ENCODE measurements at places on chromosomes 12 and 14.

DNA sequence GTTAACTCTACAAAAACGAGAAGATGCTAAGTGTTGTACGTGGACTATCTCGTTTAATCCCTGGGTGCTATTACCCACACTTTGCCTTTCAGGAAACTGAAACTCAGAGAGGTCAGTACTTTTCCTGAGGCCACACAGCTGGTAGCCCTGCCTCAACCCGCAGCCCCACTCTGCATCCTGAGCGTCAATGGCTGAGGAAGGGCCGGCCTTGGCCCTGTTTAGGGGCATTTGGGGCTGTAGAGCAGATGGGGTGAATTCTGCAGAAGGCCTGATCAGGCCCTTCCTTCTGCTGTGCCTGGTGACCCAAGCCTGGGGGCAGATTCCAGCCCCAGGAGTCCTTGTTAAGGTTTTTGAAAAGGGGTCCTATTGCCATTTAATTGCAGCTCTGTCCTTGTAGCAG, 3.7 kb upstream of the CCDC197 start:
- DNase-seq = no peak

- no peak for DNase-seq
Observed at GRCh38 chr14:31819281-31819680, 257.8 kb upstream of the ARHGAP5 start.

GRCh38 chr12:70648831-70649230, 11.6 kb upstream of the PTPRB start:
- DNase-seq = peak; percentile 87

DNA sequence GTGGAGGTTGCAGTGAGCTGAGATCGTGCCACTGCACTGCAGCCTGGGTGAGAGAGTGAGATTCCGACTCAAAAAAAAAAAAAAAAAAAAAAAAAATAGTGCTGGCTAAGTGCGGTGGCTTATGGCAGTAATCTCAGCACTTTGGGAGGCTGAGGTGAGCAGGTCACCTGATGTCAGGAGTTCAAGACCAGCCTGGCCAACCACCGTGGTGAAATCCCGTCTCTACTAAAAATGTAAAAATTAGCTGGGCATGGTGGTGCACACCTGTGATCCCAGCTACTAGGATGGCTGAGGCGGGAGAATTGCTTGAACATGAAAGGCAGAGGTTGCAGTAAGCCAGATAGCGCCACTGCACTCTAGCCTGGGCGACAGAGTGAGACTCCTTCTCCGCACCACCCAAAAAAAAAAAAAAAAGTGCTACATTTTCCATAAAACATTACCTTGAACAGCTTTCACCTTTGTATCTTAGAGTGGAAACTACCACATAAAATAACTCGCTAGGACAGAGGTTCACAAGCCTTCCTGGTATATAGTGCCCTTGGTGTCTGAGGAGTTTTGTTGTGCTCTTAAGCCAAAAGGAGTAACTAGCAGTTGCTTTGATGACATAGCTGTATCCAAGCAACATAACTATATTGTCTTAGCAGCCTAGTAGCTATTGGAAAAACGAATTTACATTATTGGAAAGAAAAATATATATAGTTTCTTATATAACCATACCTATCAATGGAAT, 11.1 kb downstream of the PTGES3 start:
- DNase-seq = no peak

DNA sequence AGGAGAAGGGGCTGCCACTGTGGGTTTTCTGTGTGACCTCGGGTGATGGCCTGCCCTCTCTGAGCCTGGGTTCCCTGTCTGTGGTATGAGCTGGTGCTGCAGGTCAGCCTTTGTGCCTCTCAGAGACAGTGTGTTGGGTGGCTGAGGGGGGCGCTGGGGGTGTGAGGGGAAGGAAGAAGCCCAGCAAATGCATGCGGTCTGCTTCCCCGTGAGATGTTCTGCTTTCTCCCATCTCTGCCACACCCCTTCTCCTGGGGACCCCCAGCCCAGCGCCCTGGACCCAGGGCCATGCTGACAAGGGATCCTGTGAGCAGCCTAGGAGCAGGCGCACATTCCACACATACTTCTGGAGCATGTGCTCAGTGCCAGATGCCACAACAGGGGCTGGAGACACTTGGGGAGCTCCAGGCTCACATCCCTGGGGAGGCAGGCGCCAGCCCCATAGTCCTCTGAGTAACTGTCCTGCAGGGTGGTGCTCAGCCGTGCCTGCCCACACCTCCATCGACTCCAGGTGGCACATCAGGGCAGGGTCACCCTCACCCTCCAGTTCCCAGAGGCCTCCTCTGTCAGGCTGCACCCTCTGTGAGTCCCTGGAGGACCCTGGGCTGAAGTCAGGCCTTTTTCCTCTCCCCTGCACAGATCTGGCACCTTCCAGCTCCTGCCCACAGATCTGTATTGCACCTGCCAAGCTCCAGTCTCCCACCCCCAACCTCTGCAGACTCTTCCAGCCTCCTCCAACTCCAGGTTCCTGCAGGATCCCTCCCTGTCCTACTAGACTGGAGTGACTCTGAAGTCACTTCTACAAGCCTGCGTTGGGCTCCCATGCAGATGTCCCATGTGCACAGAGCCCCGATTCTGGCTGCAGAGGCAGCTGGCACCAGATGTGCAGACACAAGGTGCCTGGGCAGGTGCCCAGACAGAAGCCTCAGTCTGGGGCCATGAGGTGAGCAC, 205.6 kb downstream of the KIF26A start:
- DNase-seq = no peak

DNA sequence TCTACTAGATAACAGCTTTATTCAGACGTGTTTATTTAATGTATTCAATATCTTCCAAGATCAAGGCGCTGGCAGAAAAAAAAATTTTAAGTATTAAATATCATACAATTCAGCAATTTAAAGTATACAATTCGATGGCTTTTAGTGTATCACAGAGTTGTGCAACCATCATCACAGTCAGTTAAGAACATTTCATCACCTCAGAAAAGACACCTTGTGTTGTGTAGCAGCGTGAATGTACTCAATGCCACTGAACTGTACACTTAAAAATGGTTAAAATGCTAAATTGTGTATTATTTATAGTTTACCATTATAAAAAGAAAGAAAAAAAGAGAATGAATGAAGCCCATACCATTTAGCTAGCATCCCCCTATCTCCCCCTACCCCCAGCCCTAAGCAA, 96.4 kb downstream of the RIN3 start:
- no peak for DNase-seq

- peak; percentile 21 for DNase-seq
Observed at GRCh38 chr14:103871596-103872480, 24.5 kb upstream of the PPP1R13B start.

GRCh38 chr12:68368327-68368726, 36.2 kb upstream of the MDM1 start:
- DNase-seq = no peak

- no peak for DNase-seq
Observed at GRCh38 chr14:57057803-57058202, 210.9 kb downstream of the EXOC5 start.

DNA sequence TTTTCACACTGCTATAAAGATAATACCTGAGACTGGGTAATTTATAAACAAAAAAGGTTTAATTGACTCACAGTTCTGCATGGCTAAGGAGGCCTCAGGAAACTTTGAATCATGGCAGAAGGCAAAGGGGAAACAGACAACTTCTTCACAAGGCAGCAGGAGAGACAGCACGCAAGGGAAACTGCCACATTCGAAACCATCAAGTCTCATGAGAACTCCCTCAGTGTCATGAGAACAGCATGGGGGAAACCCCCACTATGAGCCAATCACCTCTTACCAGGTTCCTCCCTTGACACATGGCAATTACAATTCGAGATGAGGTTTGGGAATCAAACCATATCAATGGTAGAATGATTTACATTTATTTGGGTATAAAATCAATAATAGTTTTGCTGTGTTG, 558.5 kb downstream of the TMTC2 start:
- no peak for DNase-seq
